ENCODE measurements at places on chromosomes 3 and 15.

DNA sequence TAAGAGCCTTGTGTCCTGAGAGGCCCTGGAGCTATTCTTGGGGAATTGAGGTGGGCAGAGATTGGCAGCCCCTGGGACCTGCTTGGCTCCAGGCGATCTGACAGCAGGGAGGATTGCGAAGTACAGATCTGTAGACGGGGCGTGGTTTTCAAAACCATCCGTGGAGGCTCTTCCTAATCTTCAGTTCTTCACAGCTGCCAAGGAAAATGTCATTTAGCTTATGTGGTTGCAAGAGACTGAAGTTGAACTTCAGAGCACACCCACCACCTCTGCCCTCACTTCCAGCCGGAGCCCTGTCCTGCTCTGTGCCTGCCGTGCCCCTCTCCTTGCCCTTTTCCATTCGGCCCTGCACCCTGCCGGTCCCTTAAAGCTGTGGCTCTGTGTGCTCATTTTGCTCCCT lies 12.9 kb downstream of the NISCH start:
- DNase-seq = no peak

DNA sequence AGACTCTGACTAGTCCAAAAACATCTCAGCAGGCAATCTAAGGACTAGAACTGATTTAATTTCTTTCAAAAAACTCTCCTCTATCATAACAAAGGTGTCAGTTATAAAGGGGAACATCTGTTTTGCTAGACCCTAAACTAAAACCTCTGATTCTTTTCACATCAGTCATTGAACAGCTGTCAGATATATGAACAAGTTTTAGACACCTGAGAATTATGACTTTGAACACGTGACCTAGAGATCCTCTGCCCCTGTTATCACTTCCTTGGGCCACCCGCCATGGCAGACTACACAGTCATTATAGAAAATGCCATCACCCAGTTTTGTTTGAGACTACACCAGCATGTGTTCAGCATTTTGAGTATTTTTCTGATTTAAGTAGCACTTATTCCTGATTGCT lies 282.3 kb upstream of the TBL1XR1 start:
- no peak for DNase-seq

DNA sequence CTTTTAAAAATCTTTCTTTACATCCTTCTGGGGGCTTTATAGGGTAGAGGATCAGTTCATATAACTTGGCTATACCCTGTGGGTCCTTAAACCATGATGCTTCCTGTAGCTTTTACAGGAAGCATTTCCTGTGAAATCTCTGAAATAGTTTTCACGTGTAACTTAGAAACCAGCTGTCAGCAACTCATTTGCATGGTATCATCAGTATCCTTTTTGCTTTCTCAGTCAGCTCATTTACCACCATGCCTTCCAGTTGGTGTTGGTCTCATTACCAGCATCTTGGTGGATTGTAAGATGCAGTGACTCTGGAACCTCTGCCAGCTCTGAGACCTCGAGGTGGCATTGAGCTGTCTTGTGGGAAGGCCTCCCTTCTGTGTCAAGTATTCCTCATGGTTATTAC lies 96.7 kb upstream of the MYZAP start:
- no peak for DNase-seq

DNA sequence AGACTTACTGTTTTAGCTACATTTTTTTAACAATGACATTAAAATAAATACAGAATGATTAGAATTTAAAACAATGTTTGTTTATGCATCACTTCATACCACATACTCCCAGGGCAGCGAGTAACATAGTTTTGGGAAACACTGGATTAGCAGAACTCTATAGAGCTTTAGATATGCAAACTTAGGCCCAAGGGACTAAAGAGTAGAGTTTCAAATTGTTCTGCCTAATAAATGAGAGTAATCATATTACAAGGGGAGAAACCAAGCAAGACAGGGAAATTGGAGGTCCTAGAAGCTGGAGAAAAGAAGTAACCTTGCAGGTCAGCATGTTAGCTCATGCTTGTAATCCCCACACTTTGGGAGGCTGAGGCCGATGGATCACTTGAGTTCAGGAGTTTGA lies 3.6 kb upstream of the DAZL start:
- DNase-seq = no peak

- no peak for DNase-seq
Measured at GRCh38 chr3:37115446-37115845, 58.9 kb downstream of the LRRFIP2 start.

All from hindlimb muscle (tissue), 1 donor.